ENCODE measurements at places on chromosomes 12 and 14.
A peak's percentile ranks its signal among the peaks of the same experiment; 100 is the strongest.

- DNase-seq: no peak
Observed at GRCh38 chr14:22407033-22407432, 182.0 kb downstream of the DAD1 start.

GRCh38 chr14:83757916-83758315 lies 1772.0 kb upstream of the FLRT2 start:
- no peak for DNase-seq

GRCh38 chr14:77372304-77372841 lies 4.5 kb downstream of the TMED8 start:
- DNase-seq: no peak

GRCh38 chr12:50566066-50566465 lies 61.3 kb downstream of the DIP2B start:
- no peak for DNase-seq

DNA sequence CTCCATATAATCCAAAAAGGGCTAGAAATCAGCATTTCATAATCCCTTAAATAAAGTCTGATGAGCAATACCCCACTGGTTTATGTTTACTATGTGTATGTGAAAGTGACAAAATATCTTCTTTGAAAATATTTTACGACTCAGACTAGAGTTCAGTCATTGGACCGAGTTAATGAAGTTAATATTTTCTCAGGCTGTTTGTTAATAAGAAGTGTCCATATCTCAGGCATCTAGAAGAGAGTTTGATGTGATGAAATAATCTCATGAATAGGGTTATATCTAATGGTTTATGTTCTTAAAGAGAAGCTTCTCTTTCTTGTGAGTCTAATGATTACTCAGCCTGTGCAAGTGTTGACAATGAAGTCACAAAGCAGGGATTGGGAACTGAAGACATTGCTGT lies 51.8 kb downstream of the WIF1 start:
- no peak for DNase-seq

DNA sequence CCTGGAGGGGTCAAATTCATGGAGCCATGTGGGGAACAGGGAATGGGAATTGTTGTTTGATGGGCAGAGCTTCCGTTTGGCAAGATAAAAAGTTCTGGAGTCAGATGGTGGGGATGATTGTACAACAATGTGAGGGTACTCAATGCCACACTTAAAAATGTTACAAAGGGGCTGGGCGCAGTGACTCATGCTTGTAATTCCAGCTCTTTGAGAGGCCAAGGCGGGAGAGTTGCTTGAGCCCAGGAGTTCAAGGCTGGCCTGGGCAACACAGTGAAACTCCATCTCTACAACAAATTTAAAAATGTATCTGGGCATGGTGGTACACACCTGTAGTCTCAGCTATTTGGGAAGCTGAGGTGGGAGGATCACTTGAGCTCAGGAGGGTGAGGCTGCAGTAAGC lies 66.0 kb upstream of the DIO3 start:
- no peak for DNase-seq

- no peak for DNase-seq
Observed at GRCh38 chr14:65354715-65355114, 57.8 kb upstream of the FUT8 start.

DNA sequence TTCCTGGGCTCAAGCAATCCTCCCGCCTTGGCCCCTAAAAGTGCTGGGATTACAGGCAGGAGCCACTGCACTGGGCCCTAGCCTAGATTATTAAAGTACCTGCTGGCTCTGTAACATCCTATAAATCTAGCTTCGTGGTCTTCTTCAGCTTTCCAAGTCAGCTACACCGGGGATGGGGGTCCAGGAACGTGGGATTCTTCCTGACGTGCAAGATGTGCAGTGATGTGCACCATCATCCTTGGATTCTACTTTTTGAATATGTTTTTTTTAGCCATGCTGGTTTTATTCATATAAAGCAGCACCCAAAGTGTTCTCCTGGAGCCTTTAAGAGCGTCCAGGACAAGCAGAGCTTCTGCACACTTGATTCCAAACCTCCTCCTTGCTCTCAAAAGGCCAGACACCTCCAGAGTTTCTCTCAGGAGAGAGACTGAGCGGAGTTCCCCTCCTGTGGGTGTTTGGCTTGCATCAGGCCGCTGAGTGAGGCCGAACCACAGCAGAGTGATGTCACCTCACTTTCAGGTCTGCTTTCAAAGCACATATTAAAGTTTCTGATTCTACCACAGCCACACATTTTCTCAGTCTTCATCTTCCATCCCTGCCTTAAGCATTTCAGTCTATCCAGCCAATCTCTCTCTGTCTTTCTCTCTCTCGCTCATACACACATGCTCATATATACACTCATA lies 33.4 kb downstream of the VCPKMT start:
- peak; percentile 72 for DNase-seq

- no peak for DNase-seq
Observed at GRCh38 chr12:28879379-28879778, 269.7 kb upstream of the FAR2 start.

DNA sequence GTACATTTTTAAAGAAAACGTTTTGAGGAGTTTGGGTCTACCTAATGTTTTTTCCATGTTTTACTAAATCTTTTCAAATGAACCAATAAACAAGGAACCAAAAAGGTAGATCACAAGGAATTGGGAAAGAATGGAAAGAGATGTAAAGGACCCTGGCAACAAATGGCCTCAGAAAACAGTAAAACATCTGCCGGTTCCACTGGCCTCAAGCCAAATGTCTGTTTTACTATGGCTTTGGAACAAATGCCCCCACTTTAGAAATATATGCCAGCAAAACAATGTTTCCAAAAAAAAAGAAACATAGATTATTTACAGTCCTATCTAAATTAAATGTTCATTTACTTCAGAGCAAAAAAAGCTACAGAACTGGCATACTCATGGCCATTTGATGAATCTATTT lies 3.0 kb downstream of the TRMT5 start:
- DNase-seq: no peak

DNA sequence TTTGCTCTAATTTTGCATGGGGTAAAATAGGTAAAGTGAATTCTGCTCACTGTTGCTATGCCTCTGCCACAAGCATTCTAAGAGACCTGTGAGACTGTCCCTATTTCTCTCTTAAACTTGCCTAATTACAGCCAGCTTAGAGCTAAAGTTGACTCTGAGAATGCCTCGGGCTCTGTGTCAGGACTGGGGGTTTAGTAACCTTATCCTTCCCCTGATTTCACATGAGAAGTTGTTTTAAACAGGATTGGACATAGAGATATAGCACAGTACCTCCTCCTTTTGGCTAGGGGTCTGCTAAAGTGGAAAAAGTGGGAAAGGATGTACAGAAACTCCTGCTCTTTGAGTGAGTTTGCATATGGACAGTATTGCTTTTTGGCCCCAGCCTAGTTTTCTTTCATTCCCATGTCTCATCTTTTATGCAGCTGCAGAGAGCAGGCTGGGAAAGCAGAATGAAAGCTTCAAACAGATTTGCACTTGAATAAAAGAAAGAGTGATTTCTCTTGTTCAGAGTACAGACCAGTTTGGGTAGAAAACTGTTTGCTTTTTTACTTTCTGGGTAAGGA lies 122.0 kb downstream of the RAD51B start:
- DNase-seq: no peak

GRCh38 chr14:77303417-77304156 lies 17.1 kb downstream of the POMT2 start:
- no peak for DNase-seq

- DNase-seq: no peak
Observed at GRCh38 chr14:81298911-81299310, 78.2 kb upstream of the GTF2A1 start.

DNA sequence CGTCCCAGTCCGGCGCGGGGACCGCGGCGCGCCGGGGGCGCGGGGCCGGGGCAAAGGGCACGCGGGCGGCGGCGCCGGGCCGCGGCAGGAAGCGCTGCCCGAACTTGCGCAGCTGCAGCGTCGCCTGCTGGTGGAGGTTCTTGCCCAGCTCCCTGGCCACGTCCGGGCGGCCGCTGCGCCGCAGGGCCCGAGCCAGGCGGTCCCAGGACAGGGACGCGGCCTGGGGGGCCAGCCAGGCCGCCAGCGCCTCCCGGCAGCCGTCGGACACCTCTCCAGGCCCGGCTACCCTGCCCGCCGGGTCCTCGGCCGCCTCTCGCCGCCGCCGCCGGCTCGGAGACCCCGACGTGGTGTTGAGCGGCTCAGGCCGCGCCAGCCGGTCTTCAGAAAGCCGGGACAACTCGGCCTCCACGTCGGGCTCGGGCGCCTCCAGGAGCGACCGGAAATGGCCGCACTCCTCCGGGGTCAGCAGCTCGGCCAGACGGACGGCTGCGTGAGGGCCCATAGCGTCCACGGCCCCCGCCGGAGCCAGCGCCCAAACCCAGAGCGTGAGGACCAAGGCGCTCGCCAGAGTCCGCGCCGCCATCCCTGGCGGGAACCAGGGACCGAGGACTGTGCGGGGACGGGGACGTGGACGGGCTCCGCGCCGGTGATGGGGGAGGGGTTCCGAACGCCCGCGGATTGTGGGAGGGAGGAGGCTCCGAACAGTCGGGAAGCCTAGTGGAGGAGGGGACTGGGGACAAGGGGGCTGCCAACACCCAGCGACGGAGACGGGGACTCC lies 34.0 kb downstream of the FIGNL2 start:
- DNase-seq: peak; percentile 29

- DNase-seq: no peak
Observed at GRCh38 chr12:54933376-54933775, 51.2 kb downstream of the TESPA1 start.

DNA sequence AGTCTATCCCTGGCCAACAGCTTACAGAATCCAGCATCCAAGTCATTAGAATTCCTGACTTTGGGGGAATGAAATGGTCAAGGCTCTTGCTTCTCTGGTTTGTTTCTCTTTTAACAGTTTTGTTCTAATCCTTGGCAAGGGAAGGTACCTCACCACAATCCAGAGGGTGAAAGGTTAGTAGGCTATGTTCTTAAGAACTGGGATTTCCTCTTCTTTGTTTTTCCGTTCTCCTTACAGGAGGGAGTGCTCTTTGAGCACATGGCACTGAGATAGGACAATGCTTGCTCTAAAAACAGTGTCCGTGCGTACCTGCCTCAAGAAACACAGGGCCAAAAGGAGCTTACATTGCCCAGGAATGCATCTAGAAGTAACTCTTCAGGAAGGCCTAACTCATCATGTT lies 156.6 kb downstream of the GCH1 start:
- DNase-seq: no peak

GRCh38 chr12:124861492-124861891 lies 2.2 kb downstream of the SCARB1 start:
- no peak for DNase-seq

DNA sequence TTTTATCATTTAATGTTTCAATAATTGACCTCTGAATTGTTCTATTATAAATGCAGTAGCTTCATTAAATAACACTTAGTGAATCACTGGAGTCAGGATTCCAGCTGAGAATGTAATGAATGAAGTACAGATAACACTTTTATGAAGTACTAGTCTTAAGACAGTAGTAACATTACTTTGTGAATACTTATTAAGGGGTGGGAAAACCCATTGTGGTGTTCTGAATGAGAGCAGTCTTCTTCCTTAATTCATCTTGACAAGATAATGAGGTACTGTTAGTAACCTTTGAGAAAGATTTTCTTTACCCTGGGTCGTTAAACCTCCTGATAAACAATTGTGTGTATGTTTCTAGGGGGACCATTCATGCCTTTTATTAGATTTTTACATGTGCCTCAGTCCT lies 12.7 kb downstream of the NUP107 start:
- no peak for DNase-seq

DNA sequence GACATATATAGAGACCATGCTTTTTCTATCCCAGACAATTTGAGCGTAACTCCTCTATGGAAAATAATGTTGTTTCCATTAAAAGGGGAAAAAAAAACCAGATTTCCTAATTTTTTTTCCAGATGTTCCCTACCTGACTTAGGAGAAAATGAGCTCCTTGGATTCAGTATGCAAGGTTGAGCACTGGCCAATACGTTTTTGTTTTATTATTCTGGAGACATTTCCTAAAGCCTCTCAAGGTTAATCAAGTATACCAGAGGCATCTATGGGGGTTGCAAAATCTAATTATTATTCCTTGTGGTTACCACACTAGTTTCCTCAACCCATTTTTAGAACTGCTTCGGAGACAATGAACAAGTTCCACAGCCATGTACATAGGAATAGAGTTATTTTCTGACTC lies 291.3 kb downstream of the SLC16A7 start:
- no peak for DNase-seq

GRCh38 chr14:33992274-33993007 lies 41.6 kb upstream of the EGLN3 start:
- DNase-seq: no peak

DNA sequence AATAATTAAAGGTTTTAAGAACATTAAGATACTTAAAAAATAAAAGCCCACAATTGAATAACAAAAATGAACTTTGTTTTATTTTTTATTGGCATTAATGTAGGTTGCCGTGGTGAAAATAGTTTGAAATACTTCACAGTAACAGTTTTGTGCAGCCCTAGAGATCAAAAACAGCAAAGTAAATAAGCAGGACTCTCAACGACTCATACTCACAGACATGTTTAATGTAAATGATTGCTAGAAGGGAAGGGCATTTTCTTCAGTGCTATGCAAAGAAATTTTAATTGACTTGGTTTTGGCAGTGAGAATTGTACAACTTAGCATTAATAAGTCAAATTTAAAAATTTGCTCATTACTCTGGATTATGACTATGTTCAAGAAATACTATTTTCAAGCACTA lies 16.0 kb downstream of the TRMT5 start:
- no peak for DNase-seq

DNA sequence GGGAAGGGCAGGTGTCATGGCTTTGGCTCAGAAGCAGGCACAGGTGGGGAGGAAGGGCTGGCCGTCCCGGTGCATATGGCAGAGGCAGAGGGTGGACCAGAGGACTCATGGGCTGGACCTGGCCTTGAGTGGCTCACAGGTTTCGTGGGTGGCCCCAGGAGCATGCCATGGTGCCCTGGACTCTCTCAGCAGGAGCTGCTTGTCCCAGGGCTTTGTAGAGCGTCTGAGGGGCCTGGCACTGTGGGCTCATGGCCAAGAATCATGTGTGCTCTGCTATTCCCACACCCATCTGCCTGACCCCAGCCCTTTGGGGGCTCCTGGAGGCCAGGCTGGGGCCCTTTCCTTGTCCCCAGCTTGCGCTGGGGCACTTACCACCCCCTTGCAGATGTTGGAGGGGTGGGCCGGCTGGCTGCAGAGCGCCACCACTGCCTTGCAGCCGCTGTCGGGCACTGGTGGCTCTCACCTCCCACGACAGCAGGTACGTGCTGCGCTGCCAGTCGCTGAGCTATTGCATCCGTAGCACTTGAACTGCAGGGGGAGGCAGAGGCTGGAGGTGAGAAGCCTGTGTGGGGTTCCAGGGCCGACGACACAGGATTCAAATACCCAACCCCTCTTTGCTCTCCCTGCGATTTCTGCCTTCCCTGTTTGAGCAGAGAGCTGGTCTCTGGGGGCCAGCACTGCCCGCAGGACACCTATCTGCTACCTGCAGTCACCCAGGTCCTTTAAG lies 187.4 kb upstream of the PRMT8 start:
- no peak for DNase-seq

GRCh38 chr12:65123435-65124063 lies 2.4 kb upstream of the WIF1 start:
- no peak for DNase-seq
